ENCODE measurements at places on chromosomes 11 and 22.

GRCh38 chr11:27319072-27319471 lies 43.9 kb downstream of the CCDC34 start:
- DNase-seq, result no peak

GRCh38 chr11:14374922-14375830 lies 16.2 kb upstream of the RRAS2 start:
- DNase-seq, result no peak

- no peak for DNase-seq
Measured at GRCh38 chr22:25545146-25545545, 19.3 kb upstream of the GRK3 start.

GRCh38 chr11:131998020-131998419 lies 627.6 kb downstream of the NTM start:
- no peak for DNase-seq

Measured in hematopoietic multipotent progenitor cell treated with erythropoietin and hydrocortisone succinate and interleukin-3 and kit ligand, for 8 days (in vitro differentiated cells).